ENCODE measurements at places on chromosomes 5 and 9.

DNA sequence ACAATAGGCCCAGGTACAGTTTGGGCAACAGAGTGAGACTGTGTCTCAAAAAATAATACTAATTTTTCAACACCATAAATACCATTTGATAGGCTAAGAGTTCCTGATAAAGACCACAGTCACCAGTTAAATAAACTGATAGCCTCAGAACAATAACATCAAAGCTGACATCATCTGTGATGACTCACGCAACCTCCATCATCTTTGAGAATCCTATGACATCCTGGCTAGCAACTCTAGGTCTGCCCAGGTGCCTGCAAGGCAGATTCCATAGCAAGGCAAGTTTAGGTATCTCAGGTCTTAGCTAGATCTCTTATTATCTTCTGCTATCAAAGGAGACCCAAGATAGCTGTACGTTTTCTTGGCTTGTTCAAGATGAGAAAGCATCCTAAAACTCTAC lies 30.5 kb upstream of the UBAP2 start:
- no peak for DNase-seq

GRCh38 chr9:126869368-126869767 lies 8.9 kb downstream of the ZBTB34 start:
- DNase-seq, result no peak

DNA sequence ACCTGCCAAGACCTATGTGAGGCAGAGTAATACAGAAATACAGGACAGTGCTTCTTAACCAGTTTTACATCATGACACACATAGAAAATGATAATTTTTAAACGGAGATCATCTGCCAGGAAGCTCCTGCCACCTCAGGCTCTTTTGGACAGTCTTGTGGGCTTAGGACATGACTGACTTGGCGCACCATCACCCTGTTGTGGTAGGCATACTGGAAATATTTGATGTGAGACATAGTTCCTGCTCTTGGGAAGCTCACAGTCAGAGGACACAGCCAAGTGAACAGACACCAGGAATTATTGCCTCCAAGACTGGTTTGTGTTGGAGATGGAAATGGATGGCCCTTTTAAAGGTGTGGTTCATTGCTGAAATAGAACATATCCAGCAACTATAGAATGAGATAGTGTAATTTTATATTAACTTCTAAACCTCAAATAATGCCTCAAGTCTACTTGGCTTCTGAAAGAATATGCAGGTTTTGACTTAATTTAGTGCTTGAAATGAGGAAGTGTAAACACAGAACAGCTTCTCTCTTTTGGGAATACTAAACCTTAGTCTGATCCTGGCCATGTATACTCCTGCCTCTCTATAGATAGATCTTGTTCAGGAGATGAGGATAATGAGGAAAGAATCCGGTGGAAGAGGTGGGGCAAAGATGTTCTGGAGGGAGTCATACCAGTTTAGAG lies 19.7 kb downstream of the CPEB4 start:
- DNase-seq, result no peak

DNA sequence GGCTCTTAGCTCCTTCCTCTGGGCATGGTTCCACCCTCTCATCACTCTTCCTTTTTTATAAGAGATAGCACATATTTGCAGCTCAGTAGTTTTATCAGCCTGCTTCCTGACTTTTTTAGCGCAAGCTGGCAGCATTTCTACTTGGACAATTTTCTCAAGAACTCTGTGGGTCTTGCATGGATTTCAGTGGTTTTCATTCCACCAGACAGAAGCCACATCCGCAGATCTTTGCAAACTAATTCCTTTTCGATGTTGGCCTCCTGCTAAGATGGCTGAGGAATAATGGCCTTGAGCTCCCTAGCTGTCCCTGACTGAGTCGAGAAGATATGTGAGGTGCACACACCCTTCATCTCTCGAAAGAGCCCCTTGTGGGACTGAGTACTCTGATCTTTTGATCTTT lies 49.5 kb downstream of the GALNT12 start:
- no peak for DNase-seq

DNA sequence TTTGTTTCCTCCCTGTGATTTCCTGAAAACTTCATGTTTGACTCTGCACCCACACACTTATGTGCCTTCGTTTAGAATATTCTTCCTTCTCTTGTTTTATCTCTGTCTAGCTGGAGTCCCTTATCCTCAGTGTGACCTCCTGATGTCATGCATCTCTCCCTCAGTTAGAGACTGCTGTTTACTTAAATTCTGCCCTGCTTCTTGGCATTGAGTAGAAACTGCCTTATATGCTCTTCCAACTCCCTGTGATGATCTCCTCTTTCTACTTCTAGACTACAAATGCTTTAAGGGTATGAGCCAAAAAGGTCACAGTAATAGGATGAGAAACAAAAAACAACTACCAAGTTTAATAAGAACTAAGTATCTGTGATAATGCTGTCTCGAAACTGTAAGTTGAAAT lies 12.2 kb downstream of the FGF10 start:
- DNase-seq, result no peak

DNA sequence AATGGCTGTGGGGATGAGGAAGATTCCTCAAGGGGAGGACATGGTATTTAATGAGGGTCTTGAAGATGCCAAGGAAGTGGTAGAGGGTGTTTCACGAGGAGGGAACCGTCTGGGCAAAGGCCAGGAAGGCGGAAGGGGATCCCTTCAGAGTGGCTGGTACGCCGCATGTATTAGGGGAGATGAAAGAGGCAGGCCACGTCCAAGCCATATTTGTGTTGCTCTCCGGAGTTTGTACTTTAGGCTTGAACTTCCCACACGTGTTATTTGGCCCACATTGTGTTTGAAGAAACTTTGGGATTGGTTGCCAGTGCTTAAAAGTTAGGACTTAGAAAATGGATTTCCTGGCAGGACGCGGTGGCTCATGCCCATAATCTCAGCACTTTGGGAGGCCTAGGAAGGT lies 1.2 kb downstream of the FXN start:
- DNase-seq, result no peak

GRCh38 chr5:39009280-39009679 lies 64.9 kb downstream of the RICTOR start:
- DNase-seq, result no peak

- no peak for DNase-seq
Measured at GRCh38 chr5:96326902-96327301, 106.1 kb downstream of the PCSK1 start.

DNA sequence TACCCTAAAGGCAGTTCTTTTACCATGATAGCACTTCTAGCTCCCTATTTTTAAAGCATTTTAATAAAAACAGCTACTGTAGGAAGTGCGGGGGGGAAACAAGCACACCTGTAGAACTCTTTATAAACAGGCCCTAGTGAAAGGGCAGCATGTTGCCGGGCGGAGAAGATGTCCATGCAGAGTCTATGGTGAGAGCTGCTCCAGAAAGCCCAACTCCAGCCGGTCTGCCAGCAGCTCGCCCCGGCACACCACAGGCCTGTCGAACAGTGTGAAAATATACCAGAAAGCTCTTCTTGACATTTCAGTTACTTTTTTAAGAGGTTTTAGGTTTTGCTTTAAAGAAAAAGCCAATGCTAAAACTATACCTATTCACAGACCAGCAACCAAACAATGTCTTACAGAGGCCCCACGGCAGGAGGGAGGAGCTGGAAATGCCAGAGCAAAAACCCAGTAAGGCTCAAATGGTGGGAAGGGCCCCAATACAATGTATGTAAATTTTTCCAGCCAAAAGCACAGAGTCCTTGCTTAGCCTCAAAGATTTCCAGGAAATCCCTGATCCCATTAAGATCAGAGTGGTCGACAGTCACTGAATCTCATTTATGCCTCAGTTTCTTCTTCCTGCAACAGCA lies 121.2 kb downstream of the SAXO1 start:
- DNase-seq, result no peak

- no peak for DNase-seq
Measured at GRCh38 chr9:36770025-36770424, 197.3 kb downstream of the MELK start.

DNA sequence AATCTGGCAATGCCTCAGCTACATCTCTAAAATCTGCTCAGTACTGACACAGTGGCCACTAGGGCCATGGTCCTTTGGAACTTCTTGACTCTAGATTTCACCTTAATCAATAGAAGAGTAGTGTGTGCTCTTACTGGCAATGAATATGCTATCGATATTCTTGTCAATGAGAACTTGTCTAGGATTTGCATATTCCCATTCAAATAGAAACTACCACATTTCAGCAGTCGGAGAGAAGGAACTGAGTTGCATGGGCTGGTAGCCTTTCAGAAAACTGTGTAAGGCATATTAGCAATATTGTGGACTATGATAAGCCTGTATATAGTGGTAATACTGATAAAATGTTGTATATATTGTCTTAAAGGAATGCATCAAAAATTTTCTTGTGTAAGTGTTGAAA lies 45.3 kb upstream of the NAA35 start:
- no peak for DNase-seq

GRCh38 chr9:109537288-109537687 lies 39.2 kb upstream of the PTPN3 start:
- DNase-seq, result no peak

GRCh38 chr5:128290152-128290858 lies 206.7 kb downstream of the SLC12A2 start:
- DNase-seq, result no peak

- DNase-seq, result no peak
Measured at GRCh38 chr9:35603506-35603985, 1.5 kb upstream of the TESK1 start.

GRCh38 chr9:77725820-77726219 lies 77.7 kb upstream of the GNA14 start:
- DNase-seq, result no peak

- no peak for DNase-seq
Measured at GRCh38 chr5:9619331-9620092, 10.6 kb downstream of the TAS2R1 start.

DNA sequence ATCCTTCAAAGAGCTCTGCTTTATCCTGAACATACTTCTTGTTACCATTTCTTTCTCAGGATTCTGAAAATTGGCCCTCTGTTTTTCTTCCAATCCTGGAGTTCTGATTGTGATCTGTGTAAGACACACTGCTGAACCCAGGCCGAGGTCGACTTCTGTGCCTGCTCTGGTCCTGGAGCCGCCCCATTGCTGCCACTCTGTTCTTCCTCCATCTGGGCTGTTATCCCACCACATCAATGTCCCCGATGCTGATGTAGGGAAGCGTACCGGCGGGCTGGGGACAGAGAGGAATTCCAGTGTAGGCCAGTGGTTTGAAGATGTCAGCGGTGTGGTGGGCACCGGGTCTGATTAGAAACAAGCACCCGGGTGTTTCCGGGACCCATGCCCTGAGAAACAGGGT lies 102.5 kb downstream of the LIFR start:
- DNase-seq, result no peak

DNA sequence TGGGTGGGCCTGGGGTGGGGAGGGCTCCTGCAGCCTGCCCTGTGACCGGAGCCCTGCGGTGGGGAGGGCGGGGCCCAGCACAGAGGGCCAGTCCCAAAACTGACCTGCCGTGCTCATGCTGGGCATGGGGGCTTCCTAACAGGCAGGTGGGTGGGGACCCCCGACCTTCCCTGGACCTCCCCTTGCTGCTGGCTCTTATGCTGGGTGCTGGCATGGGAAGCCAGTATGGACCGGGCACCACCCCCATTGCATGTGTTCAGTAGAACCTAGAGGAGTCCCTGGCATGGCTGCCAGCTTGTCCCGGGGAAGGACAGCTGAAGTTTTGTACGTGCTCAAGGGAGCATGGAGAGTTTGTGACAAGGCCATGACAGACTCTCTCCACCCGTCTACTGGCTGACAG lies 37.1 kb downstream of the WNK2 start:
- no peak for DNase-seq

DNA sequence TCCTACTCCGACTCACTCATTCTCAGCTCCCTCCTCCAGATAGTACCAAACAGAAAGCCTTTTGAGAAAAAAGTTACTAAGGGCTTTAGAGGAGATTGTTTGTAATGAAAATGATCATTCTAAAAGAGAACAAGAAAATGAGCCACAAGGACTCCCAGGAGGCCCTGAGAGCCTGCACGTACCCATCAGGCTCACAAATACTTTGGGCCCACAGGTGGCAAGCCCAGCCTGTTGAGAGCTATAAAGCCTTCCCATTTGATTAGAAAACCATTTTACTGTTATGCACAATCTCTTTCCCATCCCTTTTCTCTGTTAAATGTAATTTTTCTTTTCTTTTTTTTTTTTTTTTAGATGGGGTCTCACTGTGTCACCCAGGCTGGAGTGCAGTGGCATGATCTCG lies 136.1 kb downstream of the LHFPL2 start:
- DNase-seq, result no peak

- DNase-seq, result no peak
Measured at GRCh38 chr5:152144556-152144955, 219.9 kb upstream of the GLRA1 start.

GRCh38 chr9:131734165-131734610 lies 5.7 kb downstream of the RAPGEF1 start:
- no peak for DNase-seq

GRCh38 chr9:127014216-127014909 lies 99.8 kb downstream of the RALGPS1 start:
- no peak for DNase-seq

DNA sequence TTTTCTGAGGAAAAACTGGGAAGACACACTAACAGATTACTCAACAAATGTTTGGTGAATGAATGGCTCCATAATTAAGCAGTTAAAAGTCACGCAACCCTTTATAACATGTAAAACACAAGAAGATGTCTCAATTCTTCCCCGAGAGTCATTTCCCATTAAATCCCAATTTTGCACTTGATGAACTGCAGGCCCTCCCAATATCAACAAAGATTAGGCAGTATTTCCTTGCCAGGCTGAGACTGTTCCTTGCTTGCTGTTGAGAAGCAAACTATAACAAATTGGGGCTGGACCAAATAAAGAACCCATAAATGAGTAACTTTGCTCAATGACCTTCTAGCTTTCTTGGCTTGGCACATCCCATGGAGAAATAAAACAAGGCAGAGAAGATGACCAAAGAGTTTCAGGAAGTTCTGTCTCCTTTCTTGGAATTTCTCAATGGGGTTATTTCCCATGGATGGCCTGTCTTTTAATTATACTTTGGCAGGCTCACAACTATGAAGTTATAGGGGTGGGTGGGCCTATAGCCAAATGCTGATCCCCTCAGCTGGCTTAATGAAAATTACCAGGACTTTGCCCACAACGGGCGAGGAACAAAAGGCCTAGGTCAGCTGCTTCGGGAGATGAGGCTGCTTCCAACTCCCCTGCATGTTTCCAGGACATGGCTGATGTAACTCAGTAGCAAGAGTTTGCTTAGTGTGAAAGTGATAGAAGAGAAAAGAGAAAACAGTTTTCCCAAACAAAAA lies 243.1 kb upstream of the RFX3 start:
- DNase-seq, result no peak

DNA sequence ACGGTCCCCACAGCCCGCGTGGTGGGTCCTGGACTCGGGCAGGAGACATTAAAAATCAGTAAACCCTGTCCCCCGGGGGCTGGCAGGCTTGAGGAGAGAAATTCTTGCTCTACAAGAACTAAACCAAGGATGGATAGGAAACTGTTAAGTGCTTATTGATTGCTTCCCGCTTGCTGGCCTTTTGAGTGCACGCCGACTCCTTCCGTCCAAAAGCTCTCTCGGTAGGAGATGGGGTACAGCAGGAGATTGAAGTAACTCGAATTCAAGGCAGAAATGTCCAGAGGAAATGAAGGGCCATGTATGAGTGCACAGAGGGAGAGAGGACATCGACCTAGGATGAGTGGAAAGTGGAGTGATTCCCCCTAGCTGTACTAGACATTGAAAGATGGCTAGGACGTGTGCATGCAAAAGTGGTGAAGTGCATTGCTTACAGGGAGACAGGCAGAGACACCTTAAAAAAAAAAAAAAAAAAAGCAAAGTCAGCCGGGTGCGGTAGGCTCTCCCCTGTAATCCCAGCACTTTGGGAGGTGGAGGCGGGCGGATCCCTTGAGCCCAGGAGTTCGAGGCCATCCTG lies 923 bp downstream of the RECK start:
- no peak for DNase-seq

GRCh38 chr5:125006011-125006685 lies 259.7 kb upstream of the ZNF608 start:
- no peak for DNase-seq

GRCh38 chr5:140049205-140049604 lies 6.1 kb upstream of the NRG2 start:
- DNase-seq, result no peak

Measured in T-helper 17 cell (primary cell).